Placental pericyte (primary cell): ENCODE measurements at places on chromosomes 6 and 20. TPM values are rescaled to one million over a fixed set of nuclear protein-coding genes. Genes with fewer than 3 reads are reported as not detected.

Gene NHLRC1
- 2.0 and 2.4 TPM in 2 replicates for total RNA-seq

Gene OR2J3
- not detected in 2 replicates for total RNA-seq

Gene GATA5
- total RNA-seq, result not detected in 2 replicates

Gene SLC22A16
- total RNA-seq, result not detected in 2 replicates

Gene ECI2
- 88.4 and 132 TPM in 2 replicates for total RNA-seq

Gene SLC17A3
- total RNA-seq, result not detected in 2 replicates

Gene ENPP1
- total RNA-seq, result 12.5 and 67.4 TPM in 2 replicates

Gene MCHR2
- total RNA-seq, result not detected in 2 replicates

Gene PRSS16
- not detected in 2 replicates for total RNA-seq

Gene CRYBG1
- total RNA-seq, result 3.1 and 15.7 TPM in 2 replicates

Gene RAET1L
- not detected in 2 replicates for total RNA-seq

Gene THBD
- total RNA-seq, result 0.44 and 7.9 TPM in 2 replicates

Gene CALHM5
- 2.2 and 7.7 TPM in 2 replicates for total RNA-seq

Gene HLA-DQA2
- not detected in 2 replicates for total RNA-seq

Gene MUC21
- not detected in 2 replicates for total RNA-seq

Gene ZC3H12D
- total RNA-seq, result 0.14 and 0.22 TPM in 2 replicates
